Neural progenitor cell (in vitro differentiated cells): ENCODE measurements at places on chromosomes 12 and 14.

DNA sequence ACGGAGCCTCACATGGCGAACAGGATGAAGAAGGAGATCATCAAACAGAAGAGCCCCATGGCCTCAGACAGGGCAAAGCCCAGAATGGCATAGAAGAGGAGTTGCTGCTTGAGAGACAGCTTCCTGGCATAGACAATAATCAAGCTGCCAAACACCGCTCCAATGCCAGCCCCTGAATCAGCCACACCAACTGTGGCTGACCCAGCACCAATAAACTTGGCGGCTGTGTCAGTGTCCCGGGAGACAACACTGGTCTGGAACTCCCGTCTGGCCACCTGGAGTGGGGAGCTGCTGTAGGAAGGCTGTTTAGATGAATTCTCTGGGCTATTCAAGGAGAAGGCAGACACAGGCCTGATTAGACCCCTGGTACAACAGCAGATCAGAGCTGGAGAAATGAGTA is 100.1 kb downstream of the HEATR5A start:
- DNase-seq = no peak

GRCh38 chr14:44979740-44980356 is 17.9 kb downstream of the TOGARAM1 start:
- no peak for DNase-seq

- DNase-seq = no peak
Measured at GRCh38 chr14:65949711-65950516, 536.3 kb upstream of the CCDC196 start.

DNA sequence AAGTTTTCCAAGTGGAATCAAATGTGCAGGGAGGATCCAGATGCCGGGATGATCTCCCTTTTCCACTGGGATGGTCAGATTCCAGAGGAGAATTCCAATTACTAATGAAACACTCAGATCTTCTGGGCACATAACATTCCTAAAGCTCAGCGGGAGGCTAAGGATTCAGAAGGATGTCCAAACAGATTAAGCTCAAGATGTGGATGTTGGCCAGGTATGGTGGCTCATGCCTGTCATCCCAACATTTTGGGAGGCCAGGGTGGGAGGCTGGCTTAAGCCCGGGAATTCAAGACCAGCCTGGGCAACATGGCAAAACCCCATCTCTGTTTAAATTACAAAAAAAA is 62.0 kb upstream of the PNMA1 start:
- no peak for DNase-seq

DNA sequence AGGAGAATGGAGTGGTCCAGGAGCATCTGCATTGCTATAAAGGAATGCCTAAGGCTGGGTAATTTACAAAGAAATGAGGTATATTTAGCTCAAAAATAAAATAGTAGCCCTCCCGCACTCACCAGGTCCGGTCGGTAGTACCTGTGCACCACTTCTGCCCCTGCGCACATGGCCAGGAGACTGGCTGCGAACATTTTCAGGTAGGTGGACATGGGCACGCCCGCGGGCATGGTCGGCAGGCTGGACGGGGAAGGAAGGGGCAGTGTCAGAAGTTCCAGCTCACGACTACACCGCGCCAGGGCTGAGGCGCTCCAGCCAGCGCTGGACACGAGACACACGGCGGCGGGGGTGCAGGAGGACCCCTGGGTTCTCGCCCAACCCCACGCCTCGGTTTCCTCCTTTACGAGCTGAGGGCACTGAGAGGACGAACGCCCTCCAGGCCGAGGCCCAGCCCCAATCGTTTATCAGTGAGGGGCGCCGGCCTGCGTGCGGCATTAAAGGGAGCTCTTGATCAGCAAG is 9.1 kb upstream of the TDG start:
- no peak for DNase-seq

- no peak for DNase-seq
Measured at GRCh38 chr12:119687879-119688278, 19.9 kb downstream of the PRKAB1 start.

- no peak for DNase-seq
Measured at GRCh38 chr14:22593189-22593588, 4.2 kb upstream of the DAD1 start.

GRCh38 chr12:2624543-2625288 is 170.1 kb upstream of the FKBP4 start:
- DNase-seq = peak; percentile 84

- DNase-seq = no peak
Measured at GRCh38 chr12:24803430-24804245, 145.3 kb downstream of the BCAT1 start.

GRCh38 chr12:127675936-127676335 is 591.0 kb upstream of the TMEM132C start:
- no peak for DNase-seq

- no peak for DNase-seq
Measured at GRCh38 chr14:87230726-87231125, 762.3 kb downstream of the GALC start.

GRCh38 chr12:106282457-106283097 is 20.0 kb upstream of the TCP11L2 start:
- DNase-seq = peak; percentile 67

GRCh38 chr14:98731701-98732100 is 540.3 kb downstream of the BCL11B start:
- no peak for DNase-seq

GRCh38 chr12:44703182-44703910 is 172.8 kb downstream of the NELL2 start:
- DNase-seq = no peak

- DNase-seq = peak; percentile 22
Measured at GRCh38 chr14:50619569-50620141, 48.5 kb downstream of the SAV1 start.

DNA sequence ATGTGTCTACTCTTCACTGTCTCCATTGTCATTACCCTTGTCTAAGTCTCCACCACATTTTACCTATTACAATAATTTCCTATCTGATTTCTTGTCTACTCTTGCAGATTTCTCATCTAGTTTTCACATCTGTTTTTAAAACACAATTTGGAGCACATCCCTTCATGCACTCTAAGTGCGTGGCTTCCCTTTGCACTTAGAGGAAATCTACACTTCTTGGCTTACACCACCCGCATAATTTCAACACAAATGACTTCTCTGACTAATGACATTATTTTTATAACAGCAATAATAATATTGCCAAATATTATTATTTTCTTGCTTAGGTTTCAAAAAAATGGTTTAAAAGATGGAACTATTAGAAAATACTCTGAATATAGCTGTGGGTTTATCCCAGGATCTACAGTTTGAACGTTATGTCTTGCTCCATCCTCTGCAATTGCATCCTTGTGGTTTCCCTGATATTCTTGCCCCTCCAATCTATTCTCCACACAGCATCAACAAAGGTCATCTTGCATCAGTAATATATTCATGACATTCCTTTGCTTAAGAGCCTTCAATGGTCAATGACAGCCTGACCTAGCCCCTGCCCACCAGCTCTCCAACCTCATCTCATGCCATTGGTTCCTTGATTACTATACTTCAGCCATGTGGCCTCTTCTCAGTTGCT is 153.7 kb downstream of the SLC25A21 start:
- no peak for DNase-seq

- peak; percentile 23 for DNase-seq
Measured at GRCh38 chr12:106238146-106238545, 9.7 kb downstream of the CKAP4 start.

GRCh38 chr14:103932791-103933490 is 4.7 kb downstream of the TDRD9 start:
- no peak for DNase-seq

GRCh38 chr12:10190558-10191388 is 11.9 kb downstream of the TMEM52B start:
- peak; percentile 69 for DNase-seq

DNA sequence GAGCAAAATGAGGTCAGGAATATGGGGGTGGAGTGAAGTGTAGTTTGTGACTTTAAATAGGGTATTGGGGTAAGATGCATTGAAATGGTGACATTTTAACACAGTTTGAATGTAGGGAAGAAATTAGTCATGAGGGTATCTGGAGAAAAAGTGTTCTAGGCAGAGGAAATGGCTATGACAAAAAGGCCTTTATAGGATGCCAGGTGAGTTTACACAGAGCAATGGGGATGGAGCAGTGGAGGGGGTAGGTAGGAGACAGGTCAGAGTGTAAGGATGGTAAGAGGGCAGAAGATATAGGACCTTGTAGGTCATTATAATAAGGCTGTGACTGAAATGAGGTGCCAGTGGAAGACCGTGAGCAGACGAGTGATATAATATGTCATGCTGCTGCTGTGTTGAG is 30.4 kb downstream of the HEATR5A start:
- DNase-seq = no peak

- no peak for DNase-seq
Measured at GRCh38 chr12:13404111-13404628, 207.6 kb downstream of the EMP1 start.

- DNase-seq = peak; percentile 54
Measured at GRCh38 chr12:51873251-51873994, 14.5 kb upstream of the ANKRD33 start.
